ENCODE measurements at places on chromosomes 12 and 14.

DNA sequence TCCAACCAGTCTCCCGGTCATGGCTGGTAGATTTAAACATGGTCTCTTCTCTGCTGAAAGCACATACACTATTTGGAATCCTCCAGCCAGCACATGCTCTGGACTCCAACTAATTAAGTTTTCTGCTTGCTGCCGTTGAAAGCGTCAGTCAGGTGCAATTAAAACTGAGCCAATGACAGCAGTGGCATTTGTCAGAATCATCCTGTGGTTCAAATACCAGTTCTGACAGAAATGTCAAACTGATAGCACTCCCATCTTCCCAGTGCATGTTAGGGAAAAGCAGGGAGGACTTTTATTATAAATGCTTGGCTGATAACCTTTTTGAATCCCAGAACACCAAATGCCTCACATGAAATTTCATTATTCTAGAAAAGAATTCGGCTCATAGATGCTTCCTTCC, 401.8 kb downstream of the PDZRN4 start:
- no peak overlapping the region for H3K27ac ChIP-seq
- no peaks in the 10 kb centered on the region for H3K36me3 ChIP-seq
- no peak overlapping the region for H3K4me3 ChIP-seq
- H3K4me1 ChIP-seq = no peaks in the 10 kb centered on the region
- no peaks in the 10 kb centered on the region for H3K27me3 ChIP-seq

GRCh38 chr14:67387195-67387594, 24.8 kb downstream of the PLEK2 start:
- DNase-seq = no peak
- H3K27ac ChIP-seq = no peak overlapping the region

DNA sequence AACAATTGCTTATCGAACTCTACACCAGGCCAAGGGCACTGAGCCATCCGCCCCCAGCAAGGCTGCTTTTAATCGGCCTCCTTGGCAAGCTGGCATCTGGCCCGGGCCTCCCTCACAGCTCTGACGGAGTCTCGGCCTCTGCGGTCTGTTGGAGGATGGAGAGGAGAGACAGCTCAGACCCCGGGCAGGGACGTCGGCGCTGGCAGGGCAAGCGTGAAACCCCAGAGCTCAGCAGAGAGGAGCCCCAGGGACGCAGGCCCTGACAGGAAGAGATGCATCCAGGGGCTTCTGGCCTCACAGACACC, 17.5 kb downstream of the CAMKK2 start:
- H3K36me3 ChIP-seq = no peaks in the 10 kb centered on the region
- DNase-seq = no peak
- H3K27me3 ChIP-seq = no peaks in the 10 kb centered on the region
- H3K4me3 ChIP-seq = no peak overlapping the region
- no peaks in the 10 kb centered on the region for H3K4me1 ChIP-seq

GRCh38 chr14:76088771-76089571, 62.8 kb upstream of the GPATCH2L start:
- H3K36me3 ChIP-seq = no peaks in the 10 kb centered on the region
- no peaks in the 10 kb centered on the region for H3K27me3 ChIP-seq
- H3K4me3 ChIP-seq = no peak overlapping the region
- H3K27ac ChIP-seq = no peak overlapping the region

DNA sequence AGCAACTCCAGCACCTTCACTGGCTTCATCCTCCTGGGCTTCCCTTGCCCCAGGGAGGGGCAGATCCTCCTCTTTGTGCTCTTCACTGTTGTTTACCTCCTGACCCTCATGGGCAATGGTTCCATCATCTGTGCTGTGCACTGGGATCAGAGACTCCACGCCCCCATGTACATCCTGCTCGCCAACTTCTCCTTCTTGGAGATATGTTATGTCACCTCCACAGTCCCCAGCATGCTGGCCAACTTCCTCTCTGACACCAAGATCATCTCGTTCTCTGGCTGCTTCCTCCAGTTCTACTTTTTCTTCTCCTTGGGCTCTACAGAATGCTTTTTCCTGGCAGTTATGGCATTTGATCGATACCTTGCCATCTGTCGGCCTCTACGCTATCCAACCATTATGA, 6.8 kb downstream of the OR11G2 start:
- no peak overlapping the region for H3K4me3 ChIP-seq
- peaks cover 12% of the 10 kb centered on the region for H3K27me3 ChIP-seq
- no peak overlapping the region for H3K27ac ChIP-seq
- no peaks in the 10 kb centered on the region for H3K36me3 ChIP-seq

DNA sequence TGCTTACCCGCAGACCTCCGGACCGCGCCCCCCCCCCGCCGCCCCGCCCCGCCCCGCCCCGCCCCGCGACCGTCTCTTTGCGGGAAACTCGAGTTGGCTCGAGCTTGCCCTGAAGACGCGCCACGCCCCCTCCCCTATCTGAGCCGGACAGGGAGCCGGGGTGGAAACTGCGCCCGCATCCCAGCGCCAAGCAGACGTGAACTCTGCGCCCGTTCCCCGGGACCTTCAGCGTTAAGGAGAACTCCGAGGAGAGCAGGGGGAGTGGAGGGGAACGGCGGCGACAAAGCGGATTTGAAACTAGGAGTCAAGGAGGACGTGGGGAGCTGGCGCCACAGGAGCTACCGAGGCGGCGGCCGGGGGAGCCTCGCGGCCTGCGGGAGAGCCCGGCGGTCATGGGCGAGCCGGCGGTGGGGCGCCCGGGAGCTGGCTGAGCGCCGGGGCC, at the start of gene KCNK13:
Gene KCNK13, plus strand, starts transcription at position 310 of the 442 bp plus-strand sequence. CDS start 212 bp downstream, outside the sequence.
- H3K27me3 ChIP-seq = peaks cover 81% of the 10 kb centered on the region
- DNase-seq = peak; percentile 28
- peak within 1 kb of the TSS; percentile 49 for H3K4me3 ChIP-seq
- H3K4me1 ChIP-seq = peaks cover 18% of the 10 kb centered on the region

DNA sequence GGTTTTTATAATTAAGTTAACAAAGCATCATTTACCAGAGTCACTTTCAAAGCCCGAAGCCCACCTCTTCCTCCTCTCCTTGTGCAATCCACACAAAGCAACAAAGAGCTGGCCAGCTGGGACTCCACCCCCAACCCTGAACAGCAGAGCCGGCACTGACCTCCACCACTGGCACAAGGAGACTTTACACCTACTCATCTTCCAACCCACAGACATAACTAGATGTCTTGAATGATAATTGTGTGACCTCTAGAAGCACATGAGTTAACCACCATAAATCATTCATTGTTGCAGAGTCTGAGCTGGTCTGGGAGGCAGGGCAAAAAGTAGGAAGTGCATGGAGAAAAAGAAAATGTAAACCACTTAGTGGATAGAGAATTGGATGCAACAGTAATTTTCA, 72.2 kb downstream of the ST8SIA1 start:
- no peaks in the 10 kb centered on the region for H3K4me1 ChIP-seq
- H3K4me3 ChIP-seq = no peak overlapping the region
- H3K27me3 ChIP-seq = peaks cover 6% of the 10 kb centered on the region
- H3K27ac ChIP-seq = no peak overlapping the region
- DNase-seq = no peak

DNA sequence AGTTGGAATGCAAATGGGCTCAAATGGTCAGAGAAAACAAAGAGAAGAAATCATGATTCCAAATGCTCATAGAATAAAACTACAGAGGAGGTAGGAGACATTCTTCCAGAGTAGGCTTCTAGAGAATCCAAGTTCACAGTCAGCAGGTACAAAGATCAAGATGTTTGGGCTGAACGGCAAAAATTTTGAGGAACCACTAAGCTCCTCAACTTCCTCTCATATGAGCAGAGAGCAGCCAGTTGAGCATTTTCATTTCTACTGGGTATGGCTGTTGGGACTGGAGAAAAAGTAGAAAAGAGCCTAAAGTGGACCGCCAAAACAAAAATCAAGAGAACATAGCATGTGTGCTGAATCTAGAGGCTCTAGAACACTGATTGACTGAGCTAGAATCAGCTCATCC, 73.8 kb upstream of the ARID2 start:
- no peaks in the 10 kb centered on the region for H3K4me1 ChIP-seq
- DNase-seq = no peak
- no peak overlapping the region for H3K4me3 ChIP-seq
- no peaks in the 10 kb centered on the region for H3K27me3 ChIP-seq
- no peaks in the 10 kb centered on the region for H3K36me3 ChIP-seq

GRCh38 chr12:47020211-47020821, 59.1 kb upstream of the PCED1B start:
- no peak for DNase-seq
- H3K4me1 ChIP-seq = peaks cover 11% of the 10 kb centered on the region
- H3K27ac ChIP-seq = peak overlapping the region; percentile 27
- no peaks in the 10 kb centered on the region for H3K36me3 ChIP-seq

DNA sequence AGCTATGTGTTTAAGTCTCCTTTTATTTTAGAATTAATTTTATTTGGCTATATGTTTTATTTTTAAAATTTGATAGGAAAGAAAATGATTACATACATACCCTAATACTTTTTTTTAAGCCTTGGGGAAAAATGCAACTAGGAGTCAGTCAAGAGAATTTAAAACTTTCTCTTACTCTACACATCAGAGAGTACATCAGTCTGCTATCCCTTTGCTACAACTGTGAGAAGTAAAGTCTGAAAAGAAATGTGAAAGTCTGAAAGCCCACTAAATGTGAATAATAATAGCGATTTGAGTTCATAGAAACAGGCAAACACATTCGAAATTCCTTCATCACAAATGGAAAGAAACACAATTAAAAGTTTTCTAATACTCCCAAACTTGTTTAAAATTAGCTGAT, 95.0 kb downstream of the PTPRQ start:
- no peak for DNase-seq
- no peaks in the 10 kb centered on the region for H3K27me3 ChIP-seq
- H3K4me1 ChIP-seq = no peaks in the 10 kb centered on the region
- no peaks in the 10 kb centered on the region for H3K36me3 ChIP-seq

GRCh38 chr12:5988088-5988487, 43.0 kb upstream of the ANO2 start:
- DNase-seq = no peak
- no peak overlapping the region for H3K27ac ChIP-seq
- no peaks in the 10 kb centered on the region for H3K4me1 ChIP-seq

GRCh38 chr14:95078867-95079266, 78.5 kb downstream of the DICER1 start:
- H3K36me3 ChIP-seq = no peaks in the 10 kb centered on the region
- H3K4me3 ChIP-seq = no peak overlapping the region
- no peak overlapping the region for H3K27ac ChIP-seq
- no peak for DNase-seq

DNA sequence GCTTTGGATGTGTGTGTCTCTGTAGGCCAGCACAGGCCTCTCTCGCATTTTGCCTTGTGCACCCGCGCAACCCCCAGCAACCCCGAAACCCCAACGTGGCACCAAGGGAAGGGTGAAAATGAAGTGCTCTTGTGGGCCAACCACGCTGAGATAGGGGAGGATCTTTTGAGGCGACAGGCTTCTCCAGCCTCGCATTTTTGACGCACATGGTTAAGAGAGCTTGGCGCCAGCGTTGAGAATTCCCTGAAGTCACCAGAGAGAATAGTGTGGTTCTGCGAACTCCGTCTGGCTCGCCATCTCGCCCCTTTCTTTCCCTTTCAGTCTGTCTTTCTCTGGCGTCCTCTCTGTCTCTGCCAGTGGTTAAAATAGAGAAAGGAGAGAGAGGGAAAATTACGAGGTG, 1.9 kb upstream of the TBX3 start:
- DNase-seq = no peak
- no peaks in the 10 kb centered on the region for H3K4me1 ChIP-seq
- H3K27me3 ChIP-seq = peaks cover 59% of the 10 kb centered on the region
- no peak overlapping the region for H3K27ac ChIP-seq

- H3K27ac ChIP-seq = peak overlapping the region; percentile 72
- H3K36me3 ChIP-seq = no peaks in the 10 kb centered on the region
- peak overlapping the region; percentile 43 for H3K4me3 ChIP-seq
- DNase-seq = peak; percentile 93
- peaks cover 18% of the 10 kb centered on the region for H3K4me1 ChIP-seq
- no peaks in the 10 kb centered on the region for H3K27me3 ChIP-seq
These were observed 16.8 kb downstream of the MMP14 start for GRCh38 chr14:22852940-22853767.

GRCh38 chr12:126700096-126700495, 1566.9 kb upstream of the TMEM132C start:
- H3K27ac ChIP-seq = no peak overlapping the region
- no peaks in the 10 kb centered on the region for H3K27me3 ChIP-seq
- no peak for DNase-seq
- H3K4me3 ChIP-seq = no peak overlapping the region
- peaks cover 7% of the 10 kb centered on the region for H3K4me1 ChIP-seq
- no peaks in the 10 kb centered on the region for H3K36me3 ChIP-seq

DNA sequence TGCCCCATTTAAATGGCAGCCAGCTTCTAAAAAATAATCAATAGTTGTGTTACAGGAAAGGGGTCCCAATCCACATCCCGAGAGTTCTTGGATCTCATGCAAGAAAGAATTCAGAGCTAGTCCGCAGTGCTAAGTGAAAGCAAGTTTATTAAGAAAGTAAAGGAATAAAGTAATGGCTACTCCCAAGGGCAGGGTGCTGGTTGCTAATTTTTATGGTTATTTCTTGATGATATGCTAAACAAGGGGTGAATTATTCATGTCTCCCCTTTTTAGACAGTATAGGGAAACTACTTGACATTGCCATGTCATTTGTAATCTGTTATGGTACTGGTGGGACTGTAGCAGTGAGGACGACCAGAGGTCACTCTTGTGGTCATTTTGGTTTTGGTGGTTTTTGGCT, 591.3 kb downstream of the LRFN5 start:
- no peaks in the 10 kb centered on the region for H3K27me3 ChIP-seq
- H3K36me3 ChIP-seq = no peaks in the 10 kb centered on the region
- no peak for DNase-seq
- H3K4me1 ChIP-seq = peaks cover 8% of the 10 kb centered on the region
- H3K27ac ChIP-seq = no peak overlapping the region
- no peak overlapping the region for H3K4me3 ChIP-seq

DNA sequence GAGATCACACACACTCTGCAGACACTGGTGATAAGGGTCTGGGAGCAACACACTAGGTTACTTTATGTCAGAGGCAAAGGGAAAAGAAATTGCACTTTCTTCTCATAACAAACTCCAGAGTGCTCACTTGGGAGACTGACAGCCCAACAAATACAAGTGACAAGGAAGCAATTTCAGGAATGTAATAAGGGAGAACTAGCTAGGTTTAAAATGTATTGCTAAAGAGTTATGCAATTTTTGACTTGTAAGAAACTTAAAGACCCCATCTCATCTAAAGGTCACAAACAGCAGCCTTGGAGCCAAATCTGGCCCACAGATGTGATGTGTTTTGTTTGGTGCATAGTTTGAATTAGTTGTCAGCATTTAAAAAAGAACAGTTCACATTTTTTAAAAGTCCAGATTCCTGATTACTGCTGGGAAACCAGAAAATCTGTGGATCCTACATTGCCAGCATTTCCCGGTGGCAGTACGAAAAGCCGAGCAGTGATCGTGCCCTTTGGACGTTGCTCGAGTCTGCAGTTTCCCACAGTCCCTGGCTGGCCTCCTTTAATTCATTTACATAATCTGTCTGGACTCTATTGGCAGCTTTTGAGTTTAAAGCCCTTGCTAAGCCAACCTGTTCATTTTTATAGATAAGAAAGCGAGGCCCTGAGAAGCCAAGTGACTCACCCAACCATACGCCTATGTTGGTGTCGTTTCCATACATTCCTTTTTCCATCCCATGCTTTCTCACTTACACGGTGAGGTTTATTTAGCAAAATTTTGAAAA, 42.0 kb upstream of the ETV6 start:
- no peaks in the 10 kb centered on the region for H3K27me3 ChIP-seq
- no peak for DNase-seq
- no peak overlapping the region for H3K27ac ChIP-seq

All from A673 (cell line).